ENCODE measurements at places on chromosomes 11 and 22. TPM values are rescaled to one million over a fixed set of nuclear protein-coding genes. Genes with fewer than 3 reads are reported as not detected.

SIK2 gene
- 25.4 TPM for total RNA-seq

CXCR5 gene
- 0.10 TPM for total RNA-seq

ARRB1 gene
- total RNA-seq, result 14.1 TPM

KCNQ1 gene
- 2.6 TPM for total RNA-seq

ZNF214 gene
- total RNA-seq, result 3.7 TPM

VWCE gene
- 0.41 TPM for total RNA-seq

VSIG10L2 gene
- total RNA-seq, result not detected

APOL6 gene
- total RNA-seq, result 7.9 TPM

NRGN gene
- total RNA-seq, result 2.9 TPM

SPTBN2 gene
- 20.9 TPM for total RNA-seq

OR8A1 gene
- total RNA-seq, result not detected

GGTLC3 gene
- total RNA-seq, result not detected

STK33 gene
- 8.2 TPM for total RNA-seq

OR52H1 gene
- not detected for total RNA-seq

POU2F3 gene
- 2.1 TPM for total RNA-seq

SLC22A8 gene
- total RNA-seq, result not detected

AP2A2 gene
- 28.6 TPM for total RNA-seq

GNAZ gene
- 4.4 TPM for total RNA-seq
